Activated naive CD4-positive, alpha-beta T cell treated with anti-CD3 and anti-CD28 coated beads, Interleukin-2, amount 50 U/mL, for 16 hours (primary cell): ENCODE measurements at places on chromosomes 2 and 18.

- no peak for DNase-seq
Observed at GRCh38 chr2:65613968-65614555, 181.7 kb upstream of the SPRED2 start.

GRCh38 chr2:133262893-133263292 is 305.4 kb downstream of the NCKAP5 start:
- no peak for DNase-seq

GRCh38 chr2:127573298-127573697 is 37.8 kb downstream of the MYO7B start:
- DNase-seq: no peak

DNA sequence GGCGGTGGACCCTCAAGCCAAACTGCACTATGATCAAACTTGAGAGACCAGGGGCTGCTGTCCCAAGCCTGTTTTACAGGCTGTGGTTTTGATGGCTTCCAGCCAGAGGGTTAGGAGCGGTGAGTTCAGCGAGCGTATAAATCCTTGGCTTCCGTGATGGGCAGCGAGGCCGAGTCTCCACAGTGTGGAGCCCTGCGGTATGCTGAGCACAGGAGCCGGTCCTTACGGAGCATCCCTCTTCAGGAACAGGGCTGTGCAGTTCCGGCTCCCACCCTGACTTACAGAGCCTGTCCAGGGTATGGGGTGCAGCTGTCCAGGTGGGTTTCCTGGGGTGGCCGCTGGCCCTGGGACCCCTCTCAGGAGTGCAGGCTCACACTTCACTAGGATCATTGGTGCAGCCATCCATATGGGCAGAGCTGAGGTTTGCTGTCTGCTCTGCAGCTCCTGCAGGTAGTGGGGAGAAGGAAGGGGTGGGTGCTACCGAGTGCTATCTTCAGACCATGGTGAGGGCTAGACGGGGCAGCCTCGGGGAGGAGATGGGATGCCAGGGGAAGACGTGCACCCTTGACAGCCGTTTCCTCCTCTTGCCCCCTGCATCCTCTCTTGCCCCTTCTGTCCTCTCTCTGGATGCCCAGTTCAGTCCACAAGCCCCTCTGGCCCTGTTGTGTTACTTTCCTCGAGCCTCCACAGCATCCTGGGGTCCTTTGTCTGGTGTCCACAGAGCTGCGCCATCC is 104.3 kb downstream of the FAM210A start:
- no peak for DNase-seq

DNA sequence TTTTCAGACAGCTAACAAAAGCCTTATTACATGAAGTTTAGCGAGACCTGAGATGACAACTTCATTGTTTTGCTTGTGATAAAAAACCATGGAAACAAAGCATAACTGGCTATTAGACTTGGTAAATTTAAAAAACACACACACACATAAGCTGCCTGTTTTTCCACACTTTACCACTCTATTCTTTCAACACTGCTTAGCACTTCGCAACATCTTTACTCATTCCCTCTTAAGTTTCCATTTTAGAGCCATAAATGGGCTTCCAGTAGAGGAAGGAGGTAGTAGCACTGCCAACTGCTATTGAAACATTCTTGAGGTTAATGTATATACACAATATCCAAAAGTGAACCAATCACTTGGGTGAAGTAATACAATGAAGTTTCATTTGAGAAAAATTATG is 54.1 kb downstream of the BAZ2B start:
- DNase-seq: no peak

GRCh38 chr2:28447086-28447485 is 48.8 kb upstream of the PLB1 start:
- DNase-seq: no peak

GRCh38 chr2:46400016-46400415 is 79.3 kb upstream of the TMEM247 start:
- DNase-seq: no peak

GRCh38 chr2:120851116-120851773 is 115.6 kb downstream of the GLI2 start:
- no peak for DNase-seq
